Posterior cingulate gyrus (tissue), 11 donors: ENCODE measurements at places on chromosomes 1 and 21.

DNA sequence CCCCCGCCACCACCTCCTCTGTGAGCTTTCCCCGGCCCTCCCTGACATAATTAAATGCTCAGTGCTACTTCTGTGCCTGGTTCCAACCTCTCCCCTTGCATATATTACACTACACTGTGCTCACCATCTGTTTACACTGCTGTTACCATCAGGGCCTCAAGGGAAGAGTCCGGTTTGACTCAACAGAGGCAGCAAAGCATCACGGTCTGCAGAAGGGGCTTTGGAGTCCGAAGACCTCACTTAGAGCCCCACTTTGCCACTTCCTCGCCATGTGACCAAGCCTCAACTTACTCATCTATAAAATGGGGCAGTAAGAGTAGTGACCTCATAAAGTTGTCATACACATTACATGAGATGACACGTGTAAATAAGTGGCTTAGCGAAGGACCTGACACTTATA, 27.4 kb downstream of the KCNN3 start:
- no peak for DNase-seq

DNA sequence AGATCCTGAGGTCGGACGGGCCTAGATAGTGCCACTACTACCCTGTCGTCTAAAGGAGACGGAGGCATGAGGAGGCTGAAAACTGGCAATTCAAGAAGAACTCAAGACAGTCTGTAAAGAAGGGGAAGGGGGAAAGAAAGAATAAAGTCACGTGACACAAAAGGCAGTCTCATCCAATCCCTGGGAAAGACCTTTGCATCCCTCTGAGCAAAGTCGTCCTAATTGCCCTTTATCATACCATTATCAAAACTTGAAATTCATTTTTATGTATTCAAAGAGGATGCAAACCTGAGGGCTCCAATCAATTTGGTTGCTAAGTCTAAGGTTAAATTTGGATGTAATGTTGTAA, 2.2 kb downstream of the DUSP10 start:
- DNase-seq = no peak

DNA sequence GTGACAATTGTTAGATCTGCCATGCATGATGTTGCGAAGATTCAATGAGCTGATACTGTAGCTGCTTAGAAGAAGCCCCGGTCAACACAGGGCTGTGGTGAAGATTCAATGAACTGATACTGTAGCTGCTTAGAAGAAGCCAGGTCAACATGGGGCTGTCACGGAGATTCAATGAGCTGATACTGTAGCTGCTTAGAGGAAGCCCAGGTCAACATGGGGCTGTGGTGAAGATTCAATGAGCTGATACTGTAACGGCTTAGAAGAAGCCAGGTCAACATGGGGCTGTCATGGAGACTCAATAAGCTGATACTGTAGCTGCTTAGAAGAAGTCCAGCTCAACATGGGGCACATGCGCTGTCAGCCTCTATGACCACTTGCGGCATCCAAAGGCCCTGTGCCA, 18.8 kb upstream of the BACE2 start:
- DNase-seq = no peak

DNA sequence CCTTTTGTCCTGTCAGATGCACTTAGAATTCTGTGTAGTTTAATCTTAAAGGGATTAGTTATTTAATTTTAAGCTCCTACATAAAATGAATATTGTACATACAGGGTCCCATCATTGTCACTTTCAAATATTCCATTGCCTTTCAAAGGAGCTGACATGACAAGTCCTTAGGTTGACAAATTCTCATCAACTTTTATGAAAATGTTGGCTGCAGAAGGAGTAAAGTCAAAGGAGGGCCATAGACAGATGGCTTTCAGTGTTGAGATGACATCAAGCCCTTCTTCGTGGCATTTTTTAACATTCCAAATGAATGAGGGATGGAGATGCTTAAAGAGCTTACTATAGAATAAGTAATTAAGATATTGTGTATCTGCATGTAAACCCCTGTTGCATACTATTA, 15.4 kb downstream of the NFIA start:
- DNase-seq = no peak

- no peak for DNase-seq
Measured at GRCh38 chr1:93839753-93840152, 39.3 kb downstream of the DNTTIP2 start.

DNA sequence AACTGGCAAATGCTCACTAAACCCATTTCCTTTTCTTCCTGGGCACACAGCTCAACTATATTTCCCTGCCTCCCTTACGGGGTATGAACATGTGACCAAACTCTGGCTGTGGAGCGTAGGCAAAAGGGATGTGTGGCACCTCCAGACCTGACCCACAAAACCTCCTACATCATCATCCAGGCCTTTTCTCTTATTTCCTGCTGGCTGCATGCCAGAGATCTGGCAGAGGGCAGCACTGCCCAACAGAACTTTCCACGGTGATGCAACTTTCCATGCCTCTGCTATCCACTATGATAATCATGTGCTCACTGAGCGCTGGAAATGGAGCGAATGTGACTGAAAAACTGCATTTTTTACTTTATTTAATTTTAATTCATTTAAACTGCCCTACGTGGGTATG, 99.6 kb upstream of the CACNA1E start:
- DNase-seq = no peak

DNA sequence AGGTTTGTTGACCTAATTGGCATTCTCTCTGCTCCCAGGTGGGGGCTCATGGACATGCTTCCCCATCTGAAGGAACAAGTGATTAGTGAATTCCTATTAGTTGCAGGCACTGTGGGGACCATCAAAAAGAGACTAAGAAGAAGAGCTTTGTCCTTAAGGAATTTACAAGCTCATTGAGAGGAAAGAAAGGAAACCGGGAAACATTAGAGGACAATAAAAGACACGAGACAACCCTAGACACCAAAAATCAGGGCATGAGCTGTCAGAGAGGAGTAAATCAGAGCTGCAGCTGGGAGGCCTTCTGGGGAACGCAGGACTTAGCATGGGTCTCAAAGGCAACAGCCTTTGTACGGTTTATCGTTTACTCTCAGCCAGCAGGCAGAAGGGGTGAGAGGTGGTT, 45.1 kb downstream of the BACE2 start:
- DNase-seq = no peak

GRCh38 chr1:115337276-115337632, 795 bp downstream of the NGF start:
- no peak for DNase-seq

GRCh38 chr1:64309431-64309831, 106.0 kb downstream of the UBE2U start:
- peak; percentile 13 for DNase-seq

DNA sequence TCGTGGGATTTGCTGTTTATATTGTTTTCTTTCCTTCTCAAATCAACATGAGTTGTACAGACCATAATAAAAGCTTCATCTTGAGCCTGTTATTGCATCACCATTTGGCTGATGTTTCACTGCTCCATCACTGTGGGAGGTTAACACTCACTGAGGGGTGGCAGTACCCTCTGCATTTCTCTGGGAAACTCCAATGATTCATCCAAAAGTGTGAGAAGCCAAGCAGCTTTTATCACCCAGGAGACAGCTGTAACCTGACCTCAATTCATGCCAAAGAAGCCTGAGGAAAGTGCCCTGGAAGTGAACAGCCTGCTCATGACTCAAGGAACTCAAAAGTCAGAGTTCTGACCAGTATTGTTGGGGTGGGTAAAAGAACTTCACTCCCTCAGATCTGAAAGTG, 84.1 kb downstream of the GPR88 start:
- DNase-seq = no peak

GRCh38 chr1:169872906-169873305, 20.8 kb downstream of the SCYL3 start:
- DNase-seq = no peak

DNA sequence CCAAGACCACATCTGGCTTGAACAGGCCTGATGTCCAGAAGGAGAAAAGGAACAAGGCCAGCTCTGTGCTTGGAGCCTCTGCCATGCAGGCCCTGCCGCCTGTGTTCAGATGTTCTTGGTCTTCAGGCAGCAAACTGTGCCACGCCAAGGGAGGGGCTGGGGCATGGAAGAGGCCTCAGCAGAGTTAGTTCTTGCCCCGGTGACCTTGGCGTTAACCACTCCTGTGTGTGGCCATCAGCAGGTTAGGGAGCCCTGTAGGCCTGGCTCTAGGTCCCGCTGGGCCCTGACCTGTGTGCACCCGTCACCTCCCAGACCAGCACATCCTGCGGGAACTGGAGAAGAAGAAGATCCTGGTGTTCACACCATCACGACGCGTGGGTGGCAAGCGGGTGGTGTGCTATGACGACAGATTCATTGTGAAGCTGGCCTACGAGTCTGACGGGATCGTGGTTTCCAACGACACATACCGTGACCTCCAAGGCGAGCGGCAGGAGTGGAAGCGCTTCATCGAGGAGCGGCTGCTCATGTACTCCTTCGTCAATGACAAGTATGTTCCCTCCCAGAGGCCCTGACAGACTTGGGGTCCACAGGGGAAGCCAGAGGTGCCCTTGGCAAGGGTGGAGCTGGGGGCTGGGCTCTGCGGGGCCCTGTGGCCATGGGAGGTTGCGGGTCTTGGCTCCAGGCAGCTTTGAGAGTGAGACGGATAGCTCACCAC, 7.1 kb downstream of the ZC3H12A start:
- no peak for DNase-seq

DNA sequence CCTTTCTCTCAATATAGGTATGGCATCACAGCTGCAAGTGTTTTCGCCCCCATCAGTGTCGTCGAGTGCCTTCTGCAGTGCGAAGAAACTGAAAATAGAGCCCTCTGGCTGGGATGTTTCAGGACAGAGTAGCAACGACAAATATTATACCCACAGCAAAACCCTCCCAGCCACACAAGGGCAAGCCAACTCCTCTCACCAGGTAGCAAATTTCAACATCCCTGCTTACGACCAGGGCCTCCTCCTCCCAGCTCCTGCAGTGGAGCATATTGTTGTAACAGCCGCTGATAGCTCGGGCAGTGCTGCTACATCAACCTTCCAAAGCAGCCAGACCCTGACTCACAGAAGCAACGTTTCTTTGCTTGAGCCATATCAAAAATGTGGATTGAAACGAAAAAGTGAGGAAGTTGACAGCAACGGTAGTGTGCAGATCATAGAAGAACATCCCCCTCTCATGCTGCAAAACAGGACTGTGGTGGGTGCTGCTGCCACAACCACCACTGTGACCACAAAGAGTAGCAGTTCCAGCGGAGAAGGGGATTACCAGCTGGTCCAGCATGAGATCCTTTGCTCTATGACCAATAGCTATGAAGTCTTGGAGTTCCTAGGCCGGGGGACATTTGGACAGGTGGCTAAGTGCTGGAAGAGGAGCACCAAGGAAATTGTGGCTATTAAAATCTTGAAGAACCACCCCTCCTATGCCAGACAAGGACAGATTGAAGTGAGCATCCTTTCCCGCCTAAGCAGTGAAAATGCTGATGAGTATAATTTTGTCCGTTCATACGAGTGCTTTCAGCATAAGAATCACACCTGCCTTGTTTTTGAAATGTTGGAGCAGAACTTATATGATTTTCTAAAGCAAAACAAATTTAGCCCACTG, 11.5 kb downstream of the HIPK1 start:
- no peak for DNase-seq

- peak; percentile 43 for DNase-seq
Measured at GRCh38 chr1:195096051-195096521, 1512.2 kb downstream of the KCNT2 start.

DNA sequence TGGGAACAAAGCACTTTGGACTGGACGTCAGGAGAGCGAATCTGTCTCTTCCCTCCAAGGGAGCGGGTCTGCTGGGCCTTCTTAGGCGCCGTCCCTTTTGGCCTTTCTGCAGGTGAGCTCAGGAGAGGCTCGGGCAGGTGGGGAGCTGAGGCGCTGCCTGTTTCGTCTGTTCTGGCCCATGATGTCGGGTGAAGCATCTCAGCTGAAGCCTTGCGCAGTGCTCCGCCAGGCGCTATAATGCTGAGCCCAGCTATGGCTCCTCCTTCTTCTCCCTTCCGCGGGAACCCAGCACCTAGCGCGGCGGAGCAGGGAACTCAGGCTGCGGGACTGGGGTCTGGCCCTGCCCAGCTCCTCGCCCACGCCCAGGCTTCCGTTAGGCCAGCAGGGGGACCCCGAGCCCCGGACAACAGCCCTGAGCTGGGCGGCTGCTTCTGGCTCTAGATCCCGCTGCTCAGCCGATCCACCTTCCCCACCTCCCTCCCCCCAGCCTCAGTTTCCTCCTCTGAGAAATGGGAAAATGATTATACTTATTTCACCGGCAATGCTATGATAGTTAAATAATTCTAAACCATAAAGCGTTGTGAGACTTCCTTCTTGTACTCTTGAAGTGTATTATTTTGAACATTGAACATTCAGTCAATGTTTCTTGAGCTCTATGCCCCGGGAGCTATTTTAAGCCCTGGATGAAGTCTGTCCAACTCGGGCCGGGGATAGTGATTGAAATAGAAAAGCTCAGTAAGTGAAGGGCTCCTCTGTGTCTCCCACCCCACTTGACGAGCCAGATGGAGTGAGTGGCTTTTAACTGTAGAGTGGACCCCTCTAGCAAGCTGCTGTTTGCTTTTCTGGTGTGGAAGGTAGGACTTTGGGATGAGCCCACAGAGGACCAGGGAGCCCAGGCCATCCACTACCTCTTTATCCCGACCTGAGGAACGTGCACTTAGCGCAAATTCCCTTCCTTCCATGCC, 9.6 kb upstream of the ADORA1 start:
- peak; percentile 94 for DNase-seq

DNA sequence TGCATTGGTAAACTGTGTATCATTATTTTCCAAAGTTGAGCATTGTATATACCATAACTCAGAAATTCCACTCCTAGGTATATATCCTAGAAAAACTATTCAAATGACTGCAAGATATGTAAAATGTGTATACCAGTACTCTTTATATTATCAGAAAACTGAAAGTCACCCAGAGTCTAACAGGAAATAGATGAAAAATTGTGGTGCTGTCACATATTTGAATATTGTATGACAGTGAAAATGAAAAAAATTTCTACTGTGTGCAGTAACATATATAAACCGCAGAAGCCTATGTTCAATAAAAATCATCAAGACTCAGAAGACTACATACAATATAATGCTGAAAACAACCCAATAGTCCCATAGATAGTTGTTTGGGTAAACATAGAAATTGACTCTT, 74.4 kb upstream of the LYPLAL1 start:
- no peak for DNase-seq

GRCh38 chr1:164764333-164764732, 205.3 kb downstream of the PBX1 start:
- no peak for DNase-seq

DNA sequence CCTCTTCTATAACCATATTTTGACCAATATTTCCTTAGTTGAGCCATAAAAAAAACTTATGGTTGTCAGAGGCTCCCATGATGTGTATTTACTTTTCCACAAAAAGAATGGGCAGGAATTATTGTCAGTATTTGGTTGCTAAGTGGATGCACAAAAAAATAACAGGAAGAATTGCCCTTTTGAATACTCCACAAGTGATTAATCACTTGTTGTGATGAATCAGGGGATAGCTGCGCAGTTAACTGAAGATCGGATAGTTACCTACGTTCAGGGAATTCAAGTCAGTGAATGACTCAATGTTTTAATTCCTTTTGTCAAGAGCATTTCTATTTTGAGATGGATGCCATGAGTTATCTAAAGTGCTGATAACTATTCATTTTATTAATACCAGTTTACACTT, 785.2 kb upstream of the B3GALT2 start:
- no peak for DNase-seq
